ENCODE measurements at places on chromosomes 12 and 14. TPM values are rescaled to one million over a fixed set of nuclear protein-coding genes. Genes with fewer than 3 reads are reported as not detected.

The IRAK3 gene
- 0.63 TPM for total RNA-seq

The AKAP3 gene
- 0.52 TPM for total RNA-seq

The NAV3 gene
- total RNA-seq, result 53.3 TPM

The SDR9C7 gene
- not detected for total RNA-seq

The MDP1 gene
- total RNA-seq, result 16.6 TPM

The PZP gene
- total RNA-seq, result not detected

The DIO3 gene
- not detected for total RNA-seq

The PRR4 gene
- total RNA-seq, result 0.34 TPM

- peak; percentile 82 for DNase-seq
Measured at GRCh38 chr14:32004300-32004699, 72.8 kb upstream of the ARHGAP5 start.

DNA sequence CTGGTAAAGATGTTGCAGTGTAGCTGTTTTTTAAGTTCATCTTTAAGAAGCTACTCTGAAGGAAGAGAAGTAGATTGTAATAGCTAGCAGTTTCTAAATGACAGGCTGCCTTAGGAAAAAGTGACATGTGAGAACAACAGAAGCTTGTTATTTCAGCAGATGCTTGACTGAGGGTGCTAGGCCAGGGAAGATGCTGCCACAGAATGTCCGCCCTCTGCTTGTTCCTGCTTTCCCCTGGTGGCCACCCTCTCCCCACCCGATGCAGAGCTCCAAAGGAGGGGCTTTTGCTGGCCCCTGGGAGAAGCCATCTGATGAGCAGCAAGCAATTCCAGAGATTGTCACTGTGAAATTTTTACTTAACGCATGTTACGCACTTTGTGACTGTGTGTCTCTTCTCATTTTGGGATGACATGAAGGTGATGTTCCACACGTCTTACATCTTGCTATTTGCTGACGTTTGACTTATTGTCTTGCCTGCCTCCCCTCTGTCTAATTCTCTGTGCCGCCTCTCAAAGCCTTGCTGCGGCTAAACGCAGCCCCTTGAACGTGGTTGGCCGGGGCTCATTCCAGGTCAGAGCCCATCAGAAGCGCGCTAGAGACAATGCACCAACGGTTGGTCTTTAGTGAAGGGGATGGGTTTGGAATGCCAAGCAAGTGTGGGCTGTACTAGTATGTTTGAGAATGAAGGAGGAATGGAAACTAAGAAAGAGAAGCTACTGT is 44.8 kb downstream of the WDR20 start:
- DNase-seq, result no peak

GRCh38 chr12:66380769-66381535 is 78.7 kb downstream of the HELB start:
- no peak for DNase-seq

- DNase-seq, result no peak
Measured at GRCh38 chr12:62505786-62506185, 39.2 kb downstream of the MON2 start.

GRCh38 chr12:107130830-107131611 is 37.7 kb upstream of the CRY1 start:
- DNase-seq, result no peak

DNA sequence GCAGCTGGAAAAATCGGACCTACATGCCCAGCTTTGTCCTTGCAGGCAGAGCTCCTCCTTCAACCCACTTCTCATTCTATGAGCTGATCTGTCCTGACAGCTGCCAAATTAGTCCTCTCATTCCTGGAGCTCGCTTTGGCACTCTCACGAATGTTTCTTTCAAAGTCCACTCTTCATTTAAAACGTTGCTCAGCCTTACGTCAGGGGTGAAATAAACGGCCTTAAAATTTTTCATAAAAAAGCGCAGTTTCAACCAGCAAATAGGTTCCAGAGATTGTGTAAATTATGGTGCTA is 120.9 kb upstream of the HIF1A start:
- DNase-seq, result peak; percentile 85

DNA sequence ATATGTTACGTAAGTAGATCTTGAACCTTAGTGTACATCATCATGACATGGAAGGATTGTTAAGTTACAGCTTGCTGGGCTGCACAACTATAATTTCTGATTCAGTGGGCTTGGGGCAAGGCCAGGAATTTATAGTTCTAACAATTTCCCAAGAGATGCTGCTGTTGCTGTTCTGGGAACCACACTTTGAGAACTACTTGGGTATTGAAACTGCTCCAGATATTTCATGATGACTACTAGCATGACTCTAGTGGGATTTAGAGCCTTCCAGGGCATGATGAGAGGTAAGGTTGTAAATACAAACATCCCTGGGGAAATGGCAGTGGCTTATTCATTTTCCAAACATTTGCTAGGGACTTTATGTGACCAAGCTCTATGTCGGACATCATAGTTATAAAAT is 904.8 kb upstream of the SEL1L start:
- no peak for DNase-seq

DNA sequence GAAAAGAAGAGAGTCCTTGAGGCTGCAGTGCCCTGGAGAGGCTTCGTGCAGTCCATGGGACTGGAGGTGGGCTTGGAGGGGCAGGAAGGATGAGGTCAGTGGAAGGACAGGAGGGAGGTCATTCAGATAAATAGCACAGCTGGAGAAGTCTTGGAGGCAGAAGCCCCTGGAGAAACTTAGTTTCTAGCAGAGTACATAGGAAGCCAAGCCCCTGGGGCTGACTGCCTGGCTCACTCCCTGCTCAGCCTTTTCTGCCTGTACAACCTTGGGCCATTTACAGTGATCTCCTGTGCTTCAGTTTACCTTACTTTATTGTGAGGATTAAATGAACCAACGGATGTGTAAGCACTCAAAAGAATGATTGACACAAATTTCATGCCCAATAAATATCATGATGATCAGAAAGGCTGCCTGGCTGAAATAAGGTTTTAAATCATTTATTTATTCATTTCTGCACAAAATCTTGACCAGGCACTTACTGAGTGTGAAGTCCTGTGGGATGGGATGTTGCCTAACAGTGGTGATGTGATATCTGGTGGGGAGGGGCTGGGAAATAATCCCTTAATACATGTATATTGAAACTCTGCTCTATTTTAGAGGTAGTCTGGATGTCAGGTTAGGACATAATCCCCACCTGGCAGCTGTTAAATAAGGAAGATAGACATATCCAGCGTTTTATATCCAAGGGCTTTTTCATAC is 54.3 kb downstream of the PLEKHG7 start:
- no peak for DNase-seq

- DNase-seq, result no peak
Measured at GRCh38 chr12:88510843-88511242, 69.4 kb downstream of the KITLG start.

DNA sequence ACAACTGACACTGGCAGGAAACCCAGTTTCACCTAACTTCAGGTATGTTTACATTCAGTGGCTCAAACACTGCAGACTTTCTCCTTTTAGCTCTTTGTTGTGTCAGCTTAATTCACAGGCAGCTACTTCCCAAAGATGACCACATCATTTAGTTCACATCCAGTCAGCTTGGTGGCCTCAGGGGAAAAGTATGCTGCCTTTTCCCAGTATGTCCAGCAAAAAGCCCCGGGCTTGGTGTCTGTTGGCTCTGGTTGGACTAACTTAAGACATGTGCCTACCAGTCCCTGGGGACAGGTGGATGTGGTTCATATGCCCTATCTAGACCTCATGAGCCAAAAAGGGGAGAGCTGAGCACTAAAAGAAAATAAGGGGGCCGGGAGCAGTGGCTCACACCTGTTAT is 56.4 kb downstream of the GOLGA5 start:
- peak; percentile 49 for DNase-seq

DNA sequence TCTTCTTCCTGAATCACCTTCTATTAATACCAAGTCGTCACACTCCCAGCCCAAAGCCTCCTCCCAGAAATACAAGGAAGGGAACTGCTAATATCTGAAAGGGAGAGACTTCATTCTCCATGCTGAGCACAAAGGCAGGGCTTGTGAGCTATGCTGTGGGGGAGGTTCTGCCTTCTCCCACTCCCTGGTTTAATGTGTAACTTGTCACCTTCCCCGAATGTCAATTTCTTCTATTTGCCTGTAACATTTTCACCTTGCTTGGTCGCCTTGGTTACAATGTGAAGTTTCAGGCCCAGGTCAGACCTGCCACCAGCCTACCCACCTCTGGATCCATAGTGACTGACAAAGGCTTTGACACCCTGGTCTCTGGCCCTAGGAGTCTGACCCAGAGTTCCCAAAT is 82.0 kb upstream of the ESRRB start:
- DNase-seq, result no peak

DNA sequence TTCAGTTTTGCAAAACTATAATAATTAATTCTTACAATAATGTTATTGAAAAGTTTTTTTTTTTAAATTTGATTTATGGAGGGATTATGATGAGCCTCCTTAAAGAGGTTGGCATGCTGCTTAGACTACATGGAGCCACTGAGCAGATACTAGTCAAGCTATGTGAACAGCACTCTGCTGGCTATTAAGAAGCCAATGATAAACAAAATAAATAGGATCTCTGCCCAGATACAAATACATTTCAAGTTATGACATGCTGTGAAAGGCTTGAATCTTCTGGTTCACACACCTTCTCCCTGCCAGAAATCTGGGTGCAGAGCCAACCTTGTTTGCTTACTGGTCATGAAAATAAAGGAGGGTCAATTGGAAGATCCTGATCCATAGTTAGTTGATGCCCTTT is 107.4 kb upstream of the NAV3 start:
- DNase-seq, result no peak

DNA sequence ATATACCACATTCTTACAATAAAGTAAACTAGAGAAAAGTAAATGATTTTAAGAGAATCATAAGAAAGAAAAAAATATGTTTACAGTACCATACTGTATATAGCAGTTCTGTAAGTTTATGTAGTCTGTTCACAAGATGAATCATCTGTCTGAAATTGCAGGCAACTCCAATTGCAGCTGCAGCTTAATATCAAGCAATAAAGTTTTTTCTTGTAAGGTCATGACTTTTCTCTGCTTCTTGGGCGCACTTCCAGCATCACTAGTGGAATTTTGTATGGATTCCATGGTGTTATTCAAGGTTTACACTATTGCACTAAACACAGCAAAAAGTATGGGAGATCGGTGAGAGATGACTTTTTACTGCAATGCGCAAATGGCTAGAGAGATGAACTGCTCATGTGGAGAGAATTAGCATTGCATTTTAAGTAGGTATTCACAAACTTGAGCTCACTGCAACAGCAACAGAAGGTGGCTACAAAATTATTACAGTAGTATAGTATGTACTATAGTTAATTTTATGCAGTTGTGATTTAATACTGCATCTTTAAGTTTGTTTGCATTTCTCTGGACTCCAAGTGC is 445.4 kb upstream of the OR4E1 start:
- no peak for DNase-seq

DNA sequence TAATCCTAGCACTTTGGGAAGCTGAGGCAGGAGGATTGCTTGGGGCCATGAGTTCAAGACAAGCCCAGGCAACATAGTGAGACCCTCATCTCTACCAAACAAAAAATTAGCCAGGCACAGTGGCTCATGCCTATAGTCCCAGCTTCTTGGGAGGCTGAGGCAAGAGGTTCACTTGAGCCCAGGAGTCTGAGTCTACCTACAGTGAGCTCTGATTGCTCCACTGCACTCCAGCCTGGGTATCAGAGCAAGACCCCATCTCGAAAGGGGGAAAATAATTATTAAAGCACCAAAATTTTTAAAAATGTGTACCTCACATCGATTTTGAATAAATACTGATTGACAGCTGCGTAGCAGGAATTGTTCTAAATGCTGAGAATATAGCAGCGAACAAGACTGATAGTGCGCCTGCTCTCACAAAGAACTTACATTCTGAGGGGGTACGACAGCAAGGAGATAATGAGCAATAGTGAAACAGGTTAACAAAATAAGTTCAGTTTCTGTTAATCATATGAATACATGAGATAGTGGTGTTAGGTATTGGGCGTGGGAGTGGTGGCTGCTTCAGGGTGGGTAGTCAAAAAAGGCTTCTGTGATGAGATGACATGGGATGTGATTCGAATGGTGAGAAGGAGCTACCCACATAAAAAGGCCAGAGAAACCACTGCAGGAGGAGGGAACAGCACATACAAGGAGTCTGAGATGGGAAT is 19.6 kb downstream of the HCFC2 start:
- no peak for DNase-seq

- no peak for DNase-seq
Measured at GRCh38 chr14:91302391-91302790, 57.9 kb upstream of the GPR68 start.

Data from LHCN-M2 (cell line).